ENCODE measurements at places on chromosomes 5 and 9.
A peak's percentile ranks its signal among the peaks of the same experiment; 100 is the strongest.

GRCh38 chr9:125889112-125889475 is 141.9 kb downstream of the PBX3 start:
- peak; percentile 54 for DNase-seq

DNA sequence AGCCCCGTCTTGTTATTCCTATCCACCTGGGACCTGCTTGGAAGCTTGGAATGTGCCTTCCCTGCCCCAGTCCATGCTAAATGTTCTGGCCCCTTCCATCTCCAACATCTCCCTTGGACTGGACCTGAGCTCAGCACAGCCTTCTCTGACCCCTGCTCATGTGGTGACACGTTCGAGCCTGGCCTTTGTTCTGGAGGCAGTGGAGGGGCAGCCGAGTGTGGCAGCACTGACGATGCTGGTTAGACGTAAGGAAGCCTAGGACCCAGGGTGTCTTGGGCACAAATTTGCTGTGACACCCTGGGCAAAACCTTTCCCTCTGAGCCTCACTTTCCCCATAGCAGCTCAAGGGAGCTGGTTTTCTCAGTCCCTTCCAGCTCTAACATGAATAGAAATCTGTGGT is 3.9 kb downstream of the SPACA9 start:
- DNase-seq = no peak

DNA sequence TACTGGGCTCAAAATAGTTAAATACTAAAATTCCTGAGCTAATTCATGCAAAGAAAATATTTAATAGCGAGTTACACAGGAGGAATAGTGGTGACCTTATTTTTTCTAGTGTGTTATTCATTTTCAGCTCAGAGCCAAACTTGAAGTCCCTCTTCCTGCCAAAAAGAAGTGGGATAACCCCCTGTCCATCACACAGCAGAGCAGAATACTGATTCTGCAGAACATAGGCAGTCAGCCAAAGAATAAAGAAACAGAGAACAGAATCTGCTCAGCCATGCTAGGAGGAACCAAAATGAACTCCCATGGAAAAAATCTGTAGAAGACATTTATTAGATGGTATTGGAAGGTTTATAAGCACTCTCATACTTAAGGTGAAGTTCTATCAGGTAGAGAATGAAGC is 49.4 kb upstream of the GRIN3A start:
- no peak for DNase-seq

GRCh38 chr9:4324513-4324912 is 24.6 kb upstream of the GLIS3 start:
- DNase-seq = no peak

DNA sequence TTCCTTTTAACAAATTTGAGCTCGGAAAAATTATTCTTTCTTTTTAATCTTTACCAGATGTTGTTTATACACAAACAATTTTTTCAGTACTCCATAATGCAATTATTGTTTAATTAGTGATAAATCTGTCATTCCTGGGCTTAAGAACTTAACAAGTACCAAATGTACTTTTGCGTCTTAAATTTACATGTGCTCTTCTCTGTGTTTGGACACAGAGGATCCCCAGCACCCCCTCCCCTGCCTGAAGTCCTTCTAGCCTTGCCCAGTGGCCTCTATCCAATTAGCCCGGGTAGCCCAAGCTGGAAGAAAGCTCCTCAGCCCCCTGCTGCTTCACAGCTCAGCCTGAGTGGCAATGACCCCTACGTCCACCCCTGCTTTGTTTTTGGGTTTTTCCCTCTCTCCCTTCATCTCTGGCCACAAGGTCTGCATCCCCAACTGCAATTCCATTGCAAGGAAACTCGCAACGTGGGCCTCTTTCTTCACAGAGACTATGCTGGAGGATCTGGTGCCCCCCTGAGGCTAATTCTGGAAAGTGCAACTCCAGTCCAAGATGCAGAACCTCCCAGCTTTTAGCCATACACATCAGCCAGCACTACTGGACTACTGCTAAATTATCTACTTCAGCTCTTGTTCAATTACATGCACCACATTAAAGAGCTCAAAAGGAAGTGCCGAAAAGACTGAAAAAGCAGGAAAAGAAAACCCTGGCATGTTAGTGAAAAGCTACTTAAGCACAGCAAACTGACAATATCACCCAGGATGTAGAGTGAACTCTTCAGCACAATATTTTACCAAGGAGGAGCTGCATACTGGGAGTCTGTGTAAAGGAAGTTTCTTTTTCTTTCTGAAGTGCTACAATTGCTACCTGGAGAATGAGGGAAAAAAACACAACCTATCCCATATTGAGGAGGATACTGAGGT is 186.2 kb downstream of the FANCC start:
- peak; percentile 62 for DNase-seq

DNA sequence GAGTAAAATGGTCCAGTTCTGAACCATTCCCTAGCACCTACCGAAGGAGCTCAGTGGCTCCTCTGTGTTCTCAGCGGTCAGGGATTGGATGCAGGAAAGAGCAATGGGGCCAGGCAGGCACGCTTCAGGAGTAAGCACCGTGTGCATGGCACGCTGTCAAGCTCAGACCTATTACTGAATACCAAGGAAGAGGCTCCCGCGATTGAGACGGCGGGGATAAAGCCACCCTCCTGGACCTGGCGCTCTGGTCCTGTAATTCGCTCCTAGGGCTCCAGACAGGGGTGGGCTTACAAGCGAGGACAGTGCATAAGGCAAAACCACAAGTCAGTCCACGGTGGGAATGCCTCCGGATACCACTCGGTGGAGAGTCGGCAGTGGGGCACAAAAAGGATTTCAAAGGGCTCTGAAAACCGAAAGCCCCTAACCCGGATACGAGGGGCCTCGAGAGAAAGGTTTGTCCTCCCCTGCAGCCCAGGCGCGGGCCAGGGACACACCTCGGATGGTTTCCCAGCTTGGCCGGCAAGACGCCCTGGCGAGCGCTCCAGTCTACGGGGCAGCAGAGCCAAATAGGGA is 988 bp downstream of the OXCT1 start:
- DNase-seq = peak; percentile 89
